ENCODE measurements at places on chromosomes 11 and 22.

- peaks cover 33% of the 10 kb centered on the region for H3K4me1 ChIP-seq
- H3K27ac ChIP-seq = peak overlapping the region; percentile 44
- no peaks in the 10 kb centered on the region for H3K27me3 ChIP-seq
These were observed 47.0 kb upstream of the PPP6R3 start for GRCh38 chr11:68413591-68413999.

DNA sequence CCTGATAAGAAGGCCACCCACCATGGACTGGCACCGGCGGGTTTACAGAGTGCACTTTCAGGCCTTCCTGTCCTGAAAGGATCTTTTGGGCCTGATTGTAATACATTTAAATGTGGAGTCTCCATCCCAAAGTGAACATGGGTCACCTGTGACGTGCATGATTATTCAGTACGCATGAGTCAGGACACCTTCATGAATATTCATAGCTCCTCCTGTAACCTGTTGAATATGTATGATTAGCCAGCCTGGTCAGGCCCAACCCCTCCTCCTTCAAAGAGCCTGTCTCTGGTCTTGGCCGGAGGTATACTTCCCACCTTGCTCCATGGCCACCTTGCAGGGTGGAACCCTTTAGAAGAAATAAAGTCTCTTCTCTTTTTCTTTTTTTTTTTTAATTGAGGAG, 75.9 kb upstream of the NUP50 start:
- no peaks in the 10 kb centered on the region for H3K4me1 ChIP-seq
- DNase-seq = no peak
- no peak overlapping the region for H3K4me3 ChIP-seq

DNA sequence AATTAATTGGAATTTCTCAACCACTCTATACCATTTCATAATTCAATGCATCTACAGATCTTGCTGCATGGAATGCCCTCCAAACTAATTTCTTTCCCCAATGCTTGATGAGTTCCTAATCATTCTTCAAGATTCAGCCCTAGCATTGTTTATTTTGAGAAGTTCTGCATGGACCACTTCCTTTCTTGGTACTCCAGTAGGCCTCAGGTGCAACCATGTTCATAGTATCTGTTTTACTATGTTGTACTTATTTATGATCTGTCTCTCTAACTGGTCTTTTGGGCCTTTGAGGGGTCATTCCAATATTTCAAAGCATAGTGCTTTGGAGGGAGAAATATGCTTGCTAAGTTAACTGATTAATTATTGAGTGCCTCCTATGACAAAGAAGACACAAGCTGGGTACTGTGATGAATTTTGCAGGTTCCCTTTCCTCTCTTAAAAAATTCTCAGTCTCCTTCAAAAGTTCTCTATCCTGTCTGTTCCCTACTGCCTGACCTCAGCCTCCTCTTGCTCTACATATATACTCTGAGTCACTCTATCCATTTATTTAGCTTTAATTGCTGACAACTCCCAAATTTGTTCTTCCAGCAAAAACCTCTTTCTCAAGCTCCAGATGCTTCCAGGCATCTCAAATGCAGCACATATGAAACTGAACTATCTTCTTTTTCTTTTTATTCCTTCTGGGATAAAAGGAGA, 9.5 kb downstream of the MRPL17 start:
- H3K4me3 ChIP-seq = no peak overlapping the region
- no peak overlapping the region for H3K27ac ChIP-seq
- H3K4me1 ChIP-seq = no peaks in the 10 kb centered on the region

- no peak for DNase-seq
- no peak overlapping the region for H3K27ac ChIP-seq
- no peaks in the 10 kb centered on the region for H3K4me1 ChIP-seq
- no peak overlapping the region for H3K4me3 ChIP-seq
- H3K36me3 ChIP-seq = no peaks in the 10 kb centered on the region
These were observed 63.8 kb downstream of the KIF18A start for GRCh38 chr11:28043930-28044709.

DNA sequence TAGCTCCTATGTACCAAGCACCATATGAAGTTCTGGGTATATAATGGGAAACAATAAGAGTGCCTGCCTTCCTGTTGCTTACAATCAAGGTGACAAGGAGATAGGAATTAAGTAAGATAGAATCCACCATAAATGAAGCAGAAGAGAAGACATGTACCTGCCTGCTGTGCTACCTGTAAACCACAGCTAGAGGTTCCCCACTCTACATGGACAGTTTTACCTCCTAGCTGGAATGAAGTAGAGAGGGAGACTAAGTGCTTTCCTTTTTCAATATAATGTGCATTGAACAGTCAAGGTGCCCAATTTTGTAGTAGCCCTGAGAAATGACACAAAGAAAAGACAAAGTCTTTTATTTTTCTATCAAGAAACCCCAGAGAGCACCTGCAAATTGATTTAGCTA, 984.6 kb downstream of the DLG2 start:
- no peak for DNase-seq
- H3K27me3 ChIP-seq = no peaks in the 10 kb centered on the region
- no peak overlapping the region for H3K27ac ChIP-seq
- H3K36me3 ChIP-seq = no peaks in the 10 kb centered on the region
- no peaks in the 10 kb centered on the region for H3K4me1 ChIP-seq

- H3K36me3 ChIP-seq = no peaks in the 10 kb centered on the region
- H3K27ac ChIP-seq = no peak overlapping the region
- no peak for DNase-seq
- peaks cover 4% of the 10 kb centered on the region for H3K4me1 ChIP-seq
These were observed 53.2 kb downstream of the IRAG1 start for GRCh38 chr11:10640308-10640707.

GRCh38 chr22:23133922-23134321, 7.9 kb downstream of the RSPH14 start:
- H3K36me3 ChIP-seq = no peaks in the 10 kb centered on the region
- DNase-seq = no peak
- no peaks in the 10 kb centered on the region for H3K27me3 ChIP-seq
- H3K4me1 ChIP-seq = no peaks in the 10 kb centered on the region
- H3K4me3 ChIP-seq = no peak overlapping the region
- no peak overlapping the region for H3K27ac ChIP-seq
